ENCODE measurements at places on chromosomes 5 and 9. TPM values are rescaled to one million over a fixed set of nuclear protein-coding genes. Genes with fewer than 3 reads are reported as not detected.

SPATA6L gene
- 0.53 TPM for polyA plus RNA-seq

OGN gene
- polyA plus RNA-seq, result 301 TPM

DNA sequence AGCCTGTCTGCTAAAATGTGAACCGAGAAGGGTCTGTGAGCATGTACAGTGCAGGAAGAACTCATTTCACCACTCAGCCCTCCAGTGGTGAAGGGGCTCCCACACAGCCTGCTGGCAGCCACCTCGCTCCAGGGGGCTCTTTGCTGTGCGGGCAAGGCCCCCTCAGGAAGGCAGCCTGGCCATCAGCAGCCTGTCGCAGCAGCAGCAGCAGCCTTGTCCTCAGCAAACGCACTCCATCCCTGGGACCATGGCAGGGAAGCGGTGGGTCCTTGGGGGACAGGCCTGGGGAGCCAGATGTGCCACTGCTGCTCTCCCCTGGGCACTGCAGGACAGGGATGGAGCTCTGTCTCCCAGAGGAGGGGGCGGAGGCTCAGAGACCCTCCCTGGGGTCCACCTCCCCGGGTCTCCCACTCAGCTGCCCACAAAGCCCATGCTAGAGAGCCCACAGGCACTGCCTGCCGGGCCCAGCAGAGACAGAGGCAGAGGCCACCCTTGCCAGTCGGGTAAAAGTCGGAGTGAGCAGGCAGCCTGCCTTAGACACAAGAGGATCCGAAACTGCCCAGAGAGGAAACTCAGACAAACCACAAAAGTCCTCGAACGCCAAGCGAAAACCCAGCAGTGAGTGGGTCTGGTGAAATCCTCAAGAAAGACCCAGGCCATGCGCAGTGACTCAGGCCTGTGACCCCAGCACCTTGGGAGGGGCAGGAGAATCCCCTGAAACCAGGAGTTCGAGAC is 8.0 kb downstream of the BRD3 start:
- no peak for DNase-seq

DNA sequence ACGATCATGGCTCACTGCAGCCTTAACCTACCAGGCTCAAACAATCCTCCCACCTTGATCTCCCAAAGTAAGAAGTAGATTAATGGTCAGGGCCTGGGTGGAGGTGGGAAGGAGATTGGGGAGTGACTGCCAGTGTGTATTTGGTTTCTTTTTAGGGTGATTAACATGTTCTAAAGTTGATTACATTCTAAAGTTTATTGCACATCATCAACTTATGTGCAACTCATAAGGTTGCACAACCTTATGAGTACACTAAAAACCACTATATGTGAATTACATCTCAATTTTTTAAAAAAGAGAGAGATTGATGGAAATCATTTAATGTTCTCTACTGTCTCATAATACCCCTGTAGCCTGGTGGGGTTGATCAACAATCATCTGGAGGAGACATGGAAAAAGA is 218.1 kb downstream of the AOPEP start:
- DNase-seq, result no peak

GRCh38 chr9:91725651-91726050 is 224.4 kb downstream of the ROR2 start:
- no peak for DNase-seq

- no peak for DNase-seq
Observed at GRCh38 chr9:96501633-96502538, 51.9 kb downstream of the HABP4 start.

PCDHGB3 gene
- 1.8 TPM for polyA plus RNA-seq

DNA sequence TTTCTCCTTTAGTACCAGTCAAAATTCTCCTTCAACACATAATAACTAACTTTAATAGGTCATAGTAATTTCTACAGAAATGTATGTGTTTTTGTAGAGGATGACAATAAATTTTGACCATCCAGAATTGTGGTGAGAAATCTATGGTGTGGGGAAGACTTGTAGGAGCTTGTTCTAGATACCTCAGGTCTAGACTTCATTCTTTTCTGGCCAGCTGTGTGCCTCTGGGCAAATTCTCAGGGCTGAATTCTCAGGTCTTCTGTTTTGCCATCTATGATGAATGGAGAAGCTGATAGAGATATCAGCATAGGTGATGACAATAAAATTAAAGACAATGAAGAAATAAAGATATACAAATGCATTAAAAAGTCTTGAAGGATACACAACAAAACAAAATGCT is 298.6 kb upstream of the MEF2C start:
- DNase-seq, result no peak

- no peak for DNase-seq
Observed at GRCh38 chr5:135153661-135154060, 119.6 kb upstream of the PITX1 start.

DNA sequence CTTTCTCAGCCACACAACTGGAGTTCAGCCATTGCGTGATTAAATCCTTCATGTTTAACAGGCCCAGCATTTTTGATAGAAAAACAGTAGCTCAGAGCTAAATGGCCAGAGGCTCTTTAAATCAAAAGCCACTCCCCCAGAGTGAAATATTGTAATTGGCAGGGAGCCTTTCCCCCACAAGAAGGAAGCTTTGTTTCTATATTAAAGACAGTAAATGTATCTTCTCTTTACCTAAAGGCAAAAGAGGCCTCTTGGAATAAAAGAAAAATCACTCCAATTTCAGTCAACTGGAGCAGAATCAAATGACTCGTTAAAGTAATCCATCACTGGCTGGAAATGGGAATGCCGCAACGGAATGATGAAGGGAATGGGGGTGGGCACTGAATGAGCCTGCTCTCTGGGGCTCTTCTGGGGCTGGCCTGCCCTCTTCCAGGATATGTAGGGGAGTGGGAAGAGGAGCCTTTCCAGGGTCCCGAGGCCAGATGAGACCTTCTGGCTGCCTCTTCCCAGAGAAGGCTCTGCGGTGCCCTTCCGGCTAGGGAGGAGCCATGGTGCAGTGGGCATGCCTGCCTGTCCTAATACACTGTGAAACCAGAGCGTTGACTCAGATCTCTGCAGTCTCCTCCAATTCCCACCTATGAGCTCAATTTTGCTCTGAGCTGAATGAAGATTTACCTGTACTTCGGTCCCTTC is 45.2 kb downstream of the ANKDD1B start:
- no peak for DNase-seq

TSSK1B gene
- not detected for polyA plus RNA-seq

C1QTNF3 gene
- polyA plus RNA-seq, result 50.5 TPM

DNA sequence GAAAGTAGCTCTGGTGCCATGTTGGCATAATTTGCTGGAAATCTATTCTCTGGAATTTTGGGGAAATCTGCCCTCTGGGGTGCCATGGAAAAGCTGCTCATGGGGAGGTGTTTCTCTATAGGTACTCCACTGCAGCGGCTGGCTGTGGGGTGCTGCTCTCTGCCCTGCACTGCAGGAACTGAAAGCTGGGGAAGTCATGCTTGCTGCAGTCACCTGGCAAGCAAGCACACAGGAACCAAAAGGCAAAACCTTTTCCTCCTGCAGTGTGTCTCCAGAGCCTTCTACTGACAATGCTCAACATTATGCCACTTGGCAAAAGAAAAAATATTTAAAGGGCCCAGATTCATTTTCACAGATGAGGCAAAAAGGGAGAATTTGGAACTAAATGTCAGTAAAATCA is 25.8 kb upstream of the CARNMT1 start:
- no peak for DNase-seq

GRCh38 chr5:160198146-160198545 is 31.2 kb upstream of the FABP6 start:
- no peak for DNase-seq

CDH6 gene
- 4.5 TPM for polyA plus RNA-seq

DNA sequence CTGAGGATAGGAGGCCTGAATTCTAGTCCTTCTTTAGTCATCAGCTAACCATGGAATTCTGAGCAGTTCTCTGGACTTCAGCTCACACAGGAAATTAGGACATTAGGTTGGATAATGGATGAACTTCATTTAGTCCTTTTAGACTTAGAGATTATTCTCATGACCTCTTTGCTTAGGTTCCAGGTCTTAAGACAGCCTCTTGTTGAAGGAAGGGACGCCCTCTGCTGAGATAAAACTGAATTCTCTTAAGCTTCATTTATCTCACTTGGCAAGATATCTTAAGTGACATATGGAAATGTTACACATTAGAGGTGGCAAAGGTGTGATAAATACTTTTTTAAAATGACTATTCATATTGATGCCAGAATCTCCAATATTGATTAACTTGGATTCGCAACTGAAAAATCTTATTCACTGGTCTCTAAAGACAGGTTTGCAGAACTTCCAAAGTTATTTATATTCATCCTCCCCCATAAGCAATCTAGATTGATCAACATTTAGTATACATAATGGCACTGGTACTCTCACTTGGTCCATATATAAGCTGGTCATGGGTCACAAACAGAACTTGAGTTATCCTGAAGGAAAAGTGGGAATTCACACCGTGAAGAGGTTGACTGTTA is 16.9 kb upstream of the ZNF366 start:
- DNase-seq, result no peak

- no peak for DNase-seq
Observed at GRCh38 chr5:34488984-34489383, 167.1 kb upstream of the RAI14 start.

DNA sequence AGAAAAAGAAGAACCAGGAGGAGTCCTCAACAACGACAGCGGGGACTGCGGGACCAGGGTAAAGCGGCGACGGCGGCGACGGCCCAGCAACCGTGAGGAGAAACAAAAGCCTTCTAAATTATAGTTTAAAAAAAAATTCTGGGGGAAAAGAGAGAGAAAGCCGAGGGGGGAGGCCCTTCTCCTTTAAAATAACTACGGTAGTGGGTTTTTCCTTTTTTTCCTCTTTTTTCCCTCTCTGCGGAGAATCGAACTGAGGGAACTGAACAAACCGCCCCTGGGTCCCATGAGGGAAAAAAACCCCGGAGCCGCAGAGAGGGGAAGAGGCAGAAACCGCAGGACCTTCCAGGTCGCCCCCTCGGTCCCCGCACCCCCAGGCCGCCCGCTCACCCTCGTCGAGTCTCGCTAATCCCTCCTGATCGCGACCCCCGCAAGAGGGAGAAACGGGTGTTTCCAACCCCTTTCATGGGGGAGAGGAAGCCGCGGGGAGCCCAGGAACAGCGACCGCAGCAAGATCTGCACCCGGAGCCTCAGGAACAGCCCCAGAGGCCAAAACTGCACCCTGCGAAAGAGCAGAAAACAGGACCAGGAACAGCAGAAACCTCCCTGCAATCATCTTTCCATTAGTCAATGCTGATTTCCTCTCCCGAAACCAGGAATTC is 453 bp downstream of the CPEB4 start:
- no peak for DNase-seq

ZFP2 gene
- 2.4 TPM for polyA plus RNA-seq

DNA sequence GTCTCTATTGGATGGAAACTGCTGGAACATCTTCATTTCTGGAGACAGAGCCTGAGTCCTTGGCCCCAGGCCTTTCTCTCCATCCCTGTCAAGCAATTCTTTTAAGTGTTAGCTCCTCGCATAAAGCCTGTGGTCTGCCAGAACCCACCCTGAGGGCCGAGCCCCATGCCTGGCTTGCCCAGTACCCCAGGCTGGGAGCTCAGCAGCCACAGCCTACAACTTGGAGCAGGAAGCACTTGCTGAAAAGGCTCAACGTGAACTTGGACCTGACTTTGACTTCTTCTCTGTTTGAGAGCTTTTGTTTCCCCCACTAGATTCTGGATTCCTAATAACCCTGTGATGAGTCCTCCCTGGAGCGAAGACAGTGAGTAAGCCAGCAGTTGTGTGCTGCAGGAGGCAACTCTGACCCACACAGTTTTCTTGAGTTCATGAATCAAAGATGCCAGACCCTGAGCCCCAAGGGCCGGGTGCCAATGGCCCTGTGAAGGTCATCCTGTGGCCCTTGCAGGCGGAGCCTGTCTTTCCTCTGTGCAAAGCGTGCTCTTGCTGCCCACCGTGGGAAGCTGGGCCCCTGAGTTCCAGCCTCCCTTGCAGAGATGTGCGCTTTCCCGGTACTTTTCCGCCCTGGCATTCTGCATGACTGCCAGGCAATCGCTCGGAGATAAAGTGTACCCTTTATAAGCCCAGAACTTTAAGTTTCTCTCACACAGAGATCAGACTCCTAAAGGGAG is 64.3 kb upstream of the RUFY1 start:
- no peak for DNase-seq

DNA sequence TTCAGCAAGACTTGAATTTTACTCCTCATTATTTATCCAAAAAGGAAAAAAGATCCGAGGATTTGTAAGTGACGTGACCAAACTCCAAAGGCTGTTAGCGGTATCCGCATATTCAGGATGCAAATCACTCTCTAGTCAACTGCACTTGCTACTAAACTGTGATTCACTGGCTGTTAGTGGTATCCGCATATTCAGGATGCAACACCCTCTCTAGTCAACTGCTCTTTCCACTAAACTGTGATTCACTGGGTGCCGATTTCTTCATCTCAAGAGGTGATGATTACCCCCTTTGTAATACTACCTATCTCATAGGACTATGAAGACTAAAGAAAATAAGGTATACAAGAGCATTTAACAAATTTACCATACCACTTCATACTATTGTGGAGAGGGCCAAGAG is 5.7 kb downstream of the MAPKAP1 start:
- no peak for DNase-seq

- DNase-seq, result no peak
Observed at GRCh38 chr5:42828671-42829070, 17.0 kb upstream of the SELENOP start.

PRLR gene
- 0.15 TPM for polyA plus RNA-seq

KCNV2 gene
- polyA plus RNA-seq, result 0.12 TPM

- DNase-seq, result no peak
Observed at GRCh38 chr5:40654377-40654991, 25.2 kb upstream of the PTGER4 start.

COL15A1 gene
- polyA plus RNA-seq, result 227 TPM

DNA sequence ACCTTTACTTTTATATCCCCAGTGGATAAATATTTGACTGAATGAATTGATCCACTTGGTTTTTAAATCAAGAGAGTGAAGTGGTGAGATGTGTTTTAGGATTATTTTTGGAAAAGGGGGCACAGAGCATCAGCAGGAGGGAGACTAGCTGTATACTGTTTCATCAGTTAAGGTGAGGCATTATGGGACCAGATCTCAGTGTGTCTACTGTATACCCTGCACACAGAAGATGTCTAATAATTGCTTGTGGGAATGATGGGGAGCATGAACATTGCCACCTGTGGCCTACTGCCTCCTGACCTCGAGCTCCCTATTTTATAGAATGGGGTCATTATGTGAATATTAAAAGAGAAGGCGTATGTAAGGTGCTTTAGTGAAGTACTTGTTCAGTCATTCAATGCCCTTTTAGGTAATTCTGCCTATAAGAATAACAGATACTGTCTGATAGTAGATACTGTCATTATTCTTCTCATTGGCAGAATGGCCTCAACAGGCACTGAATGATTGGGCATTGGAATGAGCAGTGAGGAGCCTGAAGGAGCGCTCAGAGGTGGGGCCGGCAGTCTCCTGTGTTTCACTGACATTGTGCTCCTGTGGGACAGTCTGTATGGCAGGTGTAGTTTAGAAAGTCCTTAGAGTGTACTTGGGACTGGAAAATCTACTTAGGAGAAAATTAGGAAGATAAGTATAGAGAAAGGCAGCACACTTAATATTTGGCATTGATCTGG is 47.4 kb upstream of the FAM120AOS start:
- DNase-seq, result no peak

- no peak for DNase-seq
Observed at GRCh38 chr5:131628990-131629389, 6.0 kb downstream of the RAPGEF6 start.

GRCh38 chr5:68033961-68034571 is 181.5 kb upstream of the PIK3R1 start:
- no peak for DNase-seq

CNTNAP3 gene
- 1.5 TPM for polyA plus RNA-seq

- no peak for DNase-seq
Observed at GRCh38 chr9:18575686-18576085, 101.7 kb downstream of the ADAMTSL1 start.

Measured in hindlimb muscle (tissue), 1 donor.